ENCODE measurements at places on chromosomes 6 and 20. TPM values are rescaled to one million over a fixed set of nuclear protein-coding genes. Genes with fewer than 3 reads are reported as not detected.

DNA sequence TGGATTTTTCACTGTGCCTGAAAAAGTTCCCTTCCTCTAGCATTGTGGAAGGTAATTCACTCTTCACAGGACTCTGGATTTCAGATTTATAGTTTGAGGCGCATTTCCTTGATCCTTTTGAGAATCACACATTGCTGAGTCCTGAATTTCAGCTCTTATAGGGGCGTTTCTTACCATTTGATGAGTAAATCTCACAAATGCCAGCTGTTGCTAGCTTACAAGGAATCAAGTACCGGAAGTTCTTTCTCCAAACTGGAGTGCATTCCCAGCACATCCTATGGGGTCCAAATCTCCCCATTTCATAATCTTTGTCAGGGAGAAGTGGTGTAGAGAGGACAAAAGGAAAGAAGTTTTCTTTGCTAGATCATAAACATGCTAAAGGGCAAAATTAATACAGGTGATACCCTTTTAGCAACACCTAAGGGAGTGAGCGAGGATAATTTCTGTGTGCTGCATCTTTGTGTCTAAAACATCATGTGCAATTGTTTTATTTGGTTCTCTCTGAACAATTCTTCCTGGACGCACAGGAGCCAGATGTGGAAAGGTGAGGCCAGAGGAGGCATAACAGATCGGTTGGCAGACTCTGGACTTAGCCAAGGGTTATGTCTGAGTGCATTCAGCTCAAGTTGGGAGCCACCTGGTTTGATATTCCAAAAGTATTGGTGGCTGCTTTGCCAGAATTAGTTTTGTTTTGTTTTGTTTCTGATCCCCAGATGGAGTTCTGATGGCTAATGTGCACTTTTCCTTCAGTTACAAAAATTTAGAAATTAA is 37.4 kb upstream of the EYA2 start:
- no peaks in the 10 kb centered on the region for H3K36me3 ChIP-seq
- no peaks in the 10 kb centered on the region for H3K4me1 ChIP-seq
- no peak for DNase-seq
- no peak overlapping the region for H3K4me3 ChIP-seq
- no peaks in the 10 kb centered on the region for H3K27me3 ChIP-seq

- H3K27me3 ChIP-seq = no peaks in the 10 kb centered on the region
- no peak overlapping the region for H3K27ac ChIP-seq
- DNase-seq = no peak
- H3K4me1 ChIP-seq = no peaks in the 10 kb centered on the region
- no peaks in the 10 kb centered on the region for H3K36me3 ChIP-seq
Measured at GRCh38 chr6:8764733-8765132, 329.4 kb upstream of the SLC35B3 start.

GFOD1 gene
- total RNA-seq = 5.0 TPM

WFDC12 gene
- not detected for total RNA-seq

DNA sequence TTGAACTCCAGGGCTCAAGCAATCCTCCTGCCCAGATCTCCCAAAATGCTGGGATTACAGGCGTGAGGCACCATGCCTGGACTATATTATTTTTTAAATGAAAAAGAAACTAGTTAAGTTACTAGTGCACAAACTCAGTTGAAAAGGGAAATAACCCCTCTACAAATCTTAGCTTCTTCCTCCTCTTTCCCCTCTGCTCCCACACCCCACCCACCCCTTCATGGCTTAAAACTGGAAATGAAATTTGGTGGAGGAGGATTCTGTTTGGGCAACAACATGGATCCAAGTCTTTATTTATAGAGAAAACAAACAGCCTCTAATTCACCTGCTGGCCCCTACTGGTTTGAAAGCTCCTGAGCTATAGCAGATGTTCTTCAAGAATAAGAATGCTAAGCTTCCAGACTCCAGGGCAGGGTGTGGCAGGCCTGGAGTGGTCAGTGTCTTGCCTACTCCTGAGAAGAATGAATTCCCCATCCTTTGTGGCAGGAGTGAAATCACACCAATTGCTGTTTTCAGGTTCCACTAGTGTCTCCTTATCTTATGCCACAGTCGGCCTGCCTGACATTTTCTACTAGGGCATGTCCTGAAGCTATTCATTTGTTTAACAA is 73.5 kb downstream of the ZFP64 start:
- DNase-seq = no peak
- H3K27me3 ChIP-seq = no peaks in the 10 kb centered on the region
- no peak overlapping the region for H3K27ac ChIP-seq
- H3K36me3 ChIP-seq = no peaks in the 10 kb centered on the region
